ENCODE measurements at places on chromosomes 11 and 22.

DNA sequence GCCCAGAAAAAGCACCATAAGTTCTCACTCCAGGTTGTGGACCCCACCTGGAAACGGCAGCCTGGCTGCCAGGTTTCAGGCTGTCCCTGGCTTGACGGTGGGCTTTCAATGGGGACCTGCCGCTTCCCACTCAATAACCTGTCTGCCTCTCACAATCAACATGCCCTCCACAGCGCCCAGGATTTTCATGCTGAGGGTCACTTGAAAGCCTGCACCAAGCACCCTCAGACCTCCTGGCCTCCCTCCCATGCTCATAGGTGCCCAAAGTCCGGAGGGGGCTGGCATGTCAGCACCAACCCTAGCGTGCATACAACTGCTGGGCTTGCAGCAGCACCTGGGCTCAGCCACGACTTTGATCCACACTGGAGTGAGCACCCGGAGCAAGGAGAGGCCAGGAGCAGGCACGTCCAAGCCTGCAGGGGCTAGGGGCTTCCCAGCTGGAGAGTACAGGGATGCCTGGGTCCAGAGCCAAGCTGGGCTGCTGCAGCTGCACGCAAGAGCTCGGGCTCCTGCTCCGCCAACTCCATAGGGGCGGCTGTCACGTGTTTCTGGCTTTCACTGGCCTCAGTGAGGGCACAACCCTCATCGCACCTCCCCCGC, 1214.3 kb upstream of the RAG2 start:
- DNase-seq: no peak

DNA sequence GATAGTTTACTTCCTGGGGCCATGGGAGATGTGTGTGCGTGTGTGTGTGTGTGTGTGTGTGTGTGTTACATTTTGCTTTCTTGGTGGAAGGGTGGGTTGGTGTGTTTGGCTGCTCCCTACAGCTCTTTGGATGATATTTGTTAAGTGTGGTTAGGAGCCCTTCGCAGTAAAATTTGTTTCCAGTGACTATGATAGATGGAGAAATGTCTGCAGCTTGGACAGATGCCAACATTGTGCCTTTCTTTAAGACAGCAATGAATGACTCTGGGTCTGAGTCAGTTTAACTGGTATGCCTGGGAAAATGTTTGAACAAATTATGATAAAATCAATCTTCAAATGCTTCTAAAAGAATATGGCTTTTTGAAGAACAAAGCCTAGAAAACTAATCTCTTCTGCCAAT, 102.7 kb upstream of the TRPC6 start:
- DNase-seq: no peak

DNA sequence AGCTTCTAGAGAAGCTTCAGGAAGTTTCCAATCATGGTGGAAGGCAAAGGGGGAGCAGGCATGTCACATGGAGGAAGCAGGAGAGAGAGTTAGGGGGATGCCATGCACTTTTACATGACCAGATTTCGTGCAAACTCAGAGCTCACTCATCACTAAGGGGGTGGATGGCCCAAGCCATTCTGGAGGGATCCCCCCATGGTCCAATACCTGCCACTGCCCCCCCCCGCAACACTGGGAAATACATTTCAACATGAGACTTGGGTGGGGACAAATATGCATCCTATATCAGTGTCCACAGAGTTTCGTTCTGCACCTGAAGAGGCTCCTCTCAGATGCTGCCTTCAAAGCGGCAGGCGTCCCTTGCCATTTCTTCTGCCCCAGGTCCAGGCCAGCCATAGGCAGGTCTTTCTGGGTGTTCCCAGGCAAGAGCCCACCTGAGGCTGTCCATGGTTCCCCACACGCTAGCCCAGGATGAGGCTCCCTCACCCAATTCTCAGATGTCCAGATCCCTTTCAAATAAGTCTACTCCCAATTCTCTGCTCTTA, 1344.3 kb downstream of the TBC1D22A start:
- no peak for DNase-seq

- DNase-seq: no peak
These were observed 18.4 kb downstream of the NEAT1 start for GRCh38 chr11:65440831-65441499.

DNA sequence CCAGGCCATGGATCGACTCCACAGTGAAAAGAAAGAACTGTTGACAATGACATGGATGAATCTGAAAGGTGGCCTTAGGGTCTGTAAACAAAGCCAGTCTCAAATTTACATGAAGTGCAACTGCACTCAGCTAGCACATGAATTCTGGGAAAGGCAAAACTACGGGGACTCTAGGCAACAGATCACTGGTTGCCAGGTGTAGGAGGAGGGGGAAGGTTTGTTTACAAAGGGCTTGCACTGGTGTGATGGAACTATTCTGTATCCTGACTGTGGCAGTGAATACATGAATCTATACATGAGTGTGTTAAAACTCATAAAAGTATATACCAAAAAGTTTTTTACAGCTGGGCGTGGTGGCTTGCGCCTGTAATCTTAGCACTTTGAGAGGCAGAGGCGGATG, 27.3 kb downstream of the ALX4 start:
- DNase-seq: no peak

DNA sequence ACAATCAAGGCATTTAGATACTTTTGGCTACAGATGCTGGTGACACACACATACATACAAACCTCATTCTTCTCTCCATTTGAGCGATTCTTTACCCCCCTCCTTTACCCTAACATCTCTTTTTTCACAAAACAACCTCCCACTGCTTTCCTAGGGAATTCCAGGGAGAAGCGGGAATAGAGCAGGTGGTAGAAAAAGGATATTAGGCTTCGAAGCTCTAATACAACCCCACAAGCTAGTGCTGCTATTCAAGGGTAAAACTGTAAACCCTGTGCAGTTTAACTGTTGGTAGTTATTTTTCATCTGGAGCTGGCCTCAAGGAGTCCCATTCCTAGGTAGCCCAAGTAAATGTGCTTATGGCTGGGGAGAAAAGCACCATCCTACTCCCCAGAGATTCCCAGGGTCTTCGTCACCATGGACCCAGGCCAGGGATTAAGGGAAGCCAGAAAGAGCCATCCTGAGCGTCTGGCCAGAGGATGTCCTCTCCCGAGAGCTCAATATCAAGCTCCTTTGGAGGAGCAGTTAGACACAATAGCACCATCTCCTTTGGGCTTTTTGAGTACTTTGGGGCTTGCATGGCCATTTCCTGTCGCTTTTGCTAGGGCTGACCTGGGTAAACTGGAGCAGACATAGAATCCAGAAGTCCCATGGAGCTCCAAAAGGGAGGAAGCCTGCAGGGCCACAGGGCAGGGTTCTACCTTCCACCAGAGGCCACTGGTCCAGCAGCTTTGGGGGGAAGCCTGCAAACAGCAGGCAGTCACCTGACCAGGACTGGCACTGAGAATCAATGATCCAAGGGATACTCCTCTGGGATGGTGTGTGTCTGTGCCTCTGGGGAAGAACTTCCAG, 3.1 kb downstream of the MAML2 start:
- DNase-seq: no peak

DNA sequence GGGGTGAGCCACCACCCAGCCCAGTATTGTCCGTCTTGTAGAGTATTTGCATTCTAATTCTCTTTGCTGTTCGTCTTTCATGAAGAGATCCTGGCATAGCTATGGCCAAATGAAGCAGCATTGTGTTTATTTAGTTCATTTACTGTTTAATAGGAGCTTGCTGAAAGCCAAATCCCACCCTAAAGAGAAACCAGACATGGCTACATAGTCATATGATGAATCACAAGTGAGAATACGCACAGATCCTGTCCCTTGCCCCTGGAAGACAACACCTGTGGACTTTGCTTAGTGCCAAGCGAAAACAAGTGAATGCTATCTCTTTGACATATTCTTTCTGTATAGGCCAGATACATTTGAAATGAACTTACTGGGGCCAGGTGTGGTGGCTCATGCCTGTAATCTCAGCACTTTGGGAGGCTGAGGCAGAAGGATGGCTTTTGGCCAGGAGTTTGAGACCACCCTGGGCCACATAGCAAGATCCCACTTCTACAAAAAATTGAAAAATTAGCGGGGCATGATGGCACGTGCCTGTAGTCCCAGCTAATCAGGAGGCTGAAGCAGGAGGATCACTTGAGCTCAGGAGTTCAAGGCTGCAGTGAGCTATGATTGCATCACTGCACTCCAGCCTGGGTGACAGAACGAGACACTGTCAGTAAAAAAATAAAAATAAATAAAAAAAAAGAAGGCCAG, 5.1 kb upstream of the ARFGAP3 start:
- no peak for DNase-seq

- no peak for DNase-seq
These were observed 157.7 kb downstream of the DBX1 start for GRCh38 chr11:20002312-20003216.

- no peak for DNase-seq
These were observed 2.2 kb upstream of the SCT start for GRCh38 chr11:629237-629583.

DNA sequence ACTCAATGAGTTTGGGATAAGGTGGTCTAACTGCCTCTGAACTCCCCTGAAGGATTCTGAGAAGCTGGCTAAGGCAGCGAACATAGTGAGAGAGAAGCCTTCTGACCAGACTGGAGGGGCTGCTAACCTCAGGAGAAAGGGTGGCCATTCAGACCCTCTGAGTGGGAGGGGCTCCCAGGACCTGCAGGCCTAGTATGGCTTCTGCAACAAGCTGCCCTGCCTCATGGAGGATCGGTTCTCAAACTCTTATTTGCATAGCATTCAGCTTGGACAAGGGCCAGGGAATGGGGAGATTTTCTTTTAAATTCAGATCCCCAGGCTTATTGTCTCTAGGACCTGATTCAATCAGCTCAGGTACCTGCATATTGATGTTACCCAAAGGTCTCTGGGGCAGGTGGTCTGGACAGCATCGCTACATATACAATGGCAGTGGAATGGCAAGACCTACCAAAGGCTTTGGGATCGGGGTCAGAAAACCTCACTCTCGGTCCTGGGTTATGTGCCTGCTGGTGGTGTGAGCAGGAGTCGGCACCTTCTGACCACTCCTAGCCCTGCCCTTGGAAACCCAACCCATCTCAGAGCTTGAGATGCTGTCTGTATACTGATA, 599.1 kb downstream of the BRD1 start:
- no peak for DNase-seq

- peak; percentile 75 for DNase-seq
These were observed at the start of gene RAB3IL1 for GRCh38 chr11:61917334-61918109. RAB3IL1 (minus strand) TSS chr11:61917566; CDS start chr11:61917367, 199 bp downstream.

DNA sequence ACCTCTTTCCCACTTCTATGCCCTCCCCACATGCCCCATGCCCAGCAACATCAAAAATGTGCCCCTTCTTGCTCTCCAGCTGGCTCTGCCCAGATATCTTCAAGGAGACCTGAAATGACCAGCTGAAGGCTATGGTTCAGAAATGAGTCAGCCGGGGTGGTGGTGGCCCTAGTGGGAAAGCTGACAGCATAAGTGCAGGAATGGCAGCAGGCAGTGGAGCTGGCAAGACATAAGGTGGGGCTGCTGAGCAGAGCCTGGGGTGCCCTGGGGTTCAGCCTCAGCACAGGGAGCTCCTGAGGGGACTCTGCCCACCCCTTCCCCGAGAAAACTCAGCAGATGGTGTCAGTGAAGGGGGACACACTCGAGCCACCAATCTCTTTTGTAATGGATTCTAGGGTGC, 593.4 kb downstream of the BUD13 start:
- DNase-seq: no peak

GRCh38 chr11:102279641-102280170, 37.6 kb upstream of the BIRC3 start:
- peak; percentile 28 for DNase-seq

- no peak for DNase-seq
These were observed 28.2 kb upstream of the CTSD start for GRCh38 chr11:1791912-1792311.

GRCh38 chr11:92759571-92760214, 209.8 kb upstream of the MTNR1B start:
- DNase-seq: no peak

- no peak for DNase-seq
These were observed 85.2 kb upstream of the GRAMD1B start for GRCh38 chr11:123344790-123345357.

GRCh38 chr11:112279901-112280267, 19.2 kb upstream of the PLET1 start:
- peak; percentile 79 for DNase-seq

DNA sequence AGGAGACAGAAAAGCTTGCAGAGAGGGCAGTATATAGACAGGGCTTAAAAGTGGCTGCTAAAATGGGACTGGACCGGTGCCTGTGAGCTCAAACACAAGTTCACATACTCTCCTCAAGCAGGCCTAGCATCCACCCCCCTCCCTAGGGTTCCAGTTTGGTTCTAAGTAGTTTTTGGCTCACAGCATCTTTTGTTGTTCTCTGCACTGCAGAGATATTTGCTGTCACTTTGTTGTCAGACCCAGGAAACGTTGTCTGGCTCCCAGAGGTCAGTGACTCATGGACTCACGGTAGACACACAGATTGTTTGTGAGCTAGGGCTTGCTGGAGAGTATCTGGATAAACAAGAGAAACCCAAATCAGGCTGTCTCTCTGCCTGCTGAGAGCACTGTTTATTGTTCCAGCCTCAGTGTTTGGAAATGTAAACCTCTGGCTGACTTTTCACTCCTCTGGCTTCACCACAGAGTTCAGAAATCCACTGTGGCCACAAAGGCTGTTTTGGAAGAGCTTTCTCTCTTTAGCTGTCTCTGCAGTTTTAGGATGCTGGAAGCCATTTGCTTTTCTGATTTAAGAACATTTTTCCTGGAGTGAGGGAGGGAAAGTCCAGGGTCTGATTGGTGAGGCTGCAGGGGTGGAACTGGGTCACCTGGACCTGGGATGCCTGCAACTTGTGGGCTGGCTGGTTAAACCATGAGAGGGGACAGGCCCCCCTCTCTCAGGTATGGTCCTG, 303.7 kb upstream of the PLET1 start:
- no peak for DNase-seq

GRCh38 chr22:22878801-22879674, 8.6 kb upstream of the IGLL5 start:
- DNase-seq: no peak

DNA sequence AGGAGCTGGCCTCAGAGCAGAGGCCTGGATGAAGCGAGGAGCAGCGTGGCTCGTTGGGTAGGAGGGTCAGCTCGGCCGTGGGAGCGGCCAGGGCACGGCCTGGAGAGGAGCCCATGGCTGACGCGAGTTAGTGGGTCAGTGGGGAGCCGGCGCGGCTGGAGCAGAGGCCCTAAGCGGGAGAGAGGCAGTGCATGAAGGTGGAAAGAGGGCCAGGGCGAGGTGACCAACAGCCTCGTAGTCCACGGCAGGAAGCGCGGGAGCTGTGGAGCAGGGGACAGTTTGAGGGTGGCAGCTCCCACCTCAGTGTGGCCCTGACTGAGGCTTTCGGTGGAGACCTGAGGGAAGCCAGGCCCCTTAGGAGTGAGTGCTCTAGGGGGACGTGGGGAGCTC, 24.1 kb downstream of the DCPS start:
- DNase-seq: no peak
